ENCODE measurements at places on chromosomes 16 and 17. TPM values are rescaled to one million over a fixed set of nuclear protein-coding genes. Genes with fewer than 3 reads are reported as not detected.

SLFN13 gene
- 31.8 TPM for total RNA-seq

CD300H gene
- not detected for total RNA-seq

SRSF2 gene
- total RNA-seq, result 515 TPM

OR2C1 gene
- 0.68 TPM for total RNA-seq

LGALS9B gene
- not detected for total RNA-seq

BEAN1 gene
- 0.54 TPM for total RNA-seq

FBXW10 gene
- 1.4 TPM for total RNA-seq

CENPN gene
- total RNA-seq, result 5.8 TPM

PLA2G10 gene
- not detected for total RNA-seq

RNF43 gene
- 2.1 TPM for total RNA-seq

SETD6 gene
- 37.8 TPM for total RNA-seq
